ENCODE measurements at places on chromosomes 13 and 19.

- no peak for DNase-seq
Measured at GRCh38 chr19:45528149-45528743, 21.0 kb downstream of the VASP start.

- peak; percentile 54 for DNase-seq
Measured at GRCh38 chr19:41641879-41642485, 15.1 kb upstream of the CEACAM4 start.

DNA sequence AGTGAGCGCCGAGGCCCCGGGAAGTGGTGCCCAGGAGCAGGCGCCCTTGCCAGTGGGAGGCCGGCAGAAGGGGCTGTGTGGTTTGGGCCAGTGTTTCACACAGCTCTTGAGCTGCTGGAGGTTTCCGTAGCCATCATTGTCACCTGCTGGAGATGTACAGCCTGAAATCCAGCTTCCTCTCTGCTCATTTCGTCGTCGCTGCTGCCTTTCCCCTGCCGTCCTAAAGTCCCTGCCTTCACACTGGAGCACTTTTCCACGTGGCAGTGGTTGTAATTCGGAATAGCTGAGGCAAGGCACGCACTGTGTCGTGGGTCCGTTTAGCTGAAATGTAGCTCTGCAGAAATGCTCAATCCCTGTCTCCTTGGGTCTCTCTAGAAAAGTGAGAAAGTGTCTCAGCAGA, 13.2 kb downstream of the DAZAP1 start:
- DNase-seq, result no peak

DNA sequence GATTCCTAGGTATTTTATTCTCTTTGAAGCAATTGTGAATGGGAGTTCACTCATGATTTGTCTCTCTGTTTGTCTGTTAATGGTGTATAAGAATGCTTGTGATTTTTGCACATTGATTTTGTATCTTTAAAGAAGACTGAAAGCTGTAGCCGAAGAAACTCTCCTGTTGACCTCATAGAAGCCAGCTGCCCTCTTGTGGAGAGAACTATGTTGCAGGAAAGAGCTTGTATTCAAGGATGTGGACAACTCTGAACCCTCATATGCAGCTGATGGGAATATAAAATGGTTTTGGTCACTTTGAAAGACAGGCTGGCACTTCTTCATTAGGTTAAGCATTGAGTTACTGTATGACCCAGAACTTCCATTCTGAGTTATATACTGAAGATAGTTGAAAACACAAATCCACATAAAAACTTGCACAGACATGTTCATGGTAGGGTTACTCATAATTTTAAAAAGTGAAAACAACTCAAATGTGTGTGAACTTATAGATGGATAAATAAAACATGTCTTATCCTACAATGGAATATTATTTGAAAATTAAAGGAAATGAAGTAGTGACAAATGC, 65.8 kb upstream of the SLITRK6 start:
- no peak for DNase-seq

DNA sequence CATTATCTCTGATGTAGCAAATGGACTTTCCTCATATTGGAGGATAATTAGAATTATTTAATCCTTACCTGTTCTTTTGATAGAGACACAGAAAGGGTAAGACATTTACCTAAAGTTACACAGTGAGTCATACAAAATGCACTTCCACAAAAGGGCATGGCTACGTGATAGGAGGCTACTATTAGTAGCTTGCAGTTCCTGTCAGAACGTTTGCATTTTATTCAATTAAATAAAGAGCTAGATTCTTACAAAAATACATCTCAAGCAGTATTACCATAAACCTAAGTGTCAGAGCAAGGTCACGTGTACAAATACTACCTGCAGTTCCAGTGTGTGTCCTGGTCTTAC, 120.6 kb downstream of the ESD start:
- no peak for DNase-seq

GRCh38 chr13:74215420-74215819, 81.2 kb upstream of the KLF12 start:
- DNase-seq, result no peak

DNA sequence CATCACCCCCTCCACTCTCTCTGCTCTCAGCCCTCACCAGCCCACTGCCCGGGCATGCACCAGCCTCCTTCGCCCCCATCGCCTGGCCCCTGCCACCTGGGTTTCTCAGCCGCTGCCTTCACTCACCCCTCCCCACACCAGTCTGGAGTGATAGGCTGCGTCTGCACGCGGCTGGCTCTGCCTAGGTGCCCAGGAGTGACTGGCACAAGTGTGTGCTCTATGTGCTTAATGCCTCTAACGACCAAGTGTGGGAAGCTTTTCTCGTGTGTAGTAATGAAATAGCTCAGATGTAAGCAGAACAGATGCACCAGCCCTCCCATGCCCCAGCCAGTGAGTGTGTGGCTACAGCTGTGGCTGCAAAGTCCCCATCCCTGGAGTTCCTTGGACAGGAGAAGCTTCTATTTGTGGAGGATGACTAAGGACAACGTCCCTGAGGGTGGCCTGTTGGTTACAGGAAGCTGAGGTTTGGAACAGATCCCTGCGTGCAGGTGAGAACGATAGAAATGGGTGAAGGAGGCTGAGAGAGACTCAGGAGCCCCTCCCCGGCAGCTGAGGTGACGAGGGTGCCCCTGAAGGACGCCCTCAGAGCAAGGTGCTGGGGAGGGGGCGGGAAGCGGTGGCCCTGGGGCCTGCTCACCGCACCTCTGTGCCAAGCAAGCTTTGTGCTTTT, 35.6 kb downstream of the ATP11A start:
- no peak for DNase-seq

All from CD4-positive, alpha-beta T cell treated with Interferon gamma for 1 hour (primary cell).